NCI-H2029 treated with DMSO at 0.1 percent for 48 hours (cell line): ENCODE measurements at places on chromosomes 2 and 18.

DNA sequence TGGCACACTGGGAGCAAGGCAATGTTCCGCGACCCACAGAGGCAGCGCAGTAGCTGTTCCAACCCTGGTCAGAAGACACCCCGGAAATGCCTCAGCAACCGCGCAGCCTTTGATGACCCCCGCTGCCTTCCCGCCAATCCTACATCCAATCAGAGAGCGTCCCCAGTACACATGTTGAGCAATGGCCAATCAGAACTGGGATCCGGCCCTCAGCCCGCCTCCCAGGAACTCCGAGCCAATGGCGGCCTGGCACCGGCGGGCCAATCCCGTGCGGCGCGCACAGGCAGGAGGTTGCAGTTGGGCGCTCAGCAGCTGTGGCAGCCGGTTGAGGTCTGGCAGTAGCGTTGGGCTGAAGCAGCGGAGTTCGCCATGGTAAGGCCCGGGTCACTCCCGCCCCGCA lies at the start of gene TUBA3D:
Gene TUBA3D, plus strand, starts transcription at position 289 of the 400 bp plus-strand sequence. Its CDS starts 81 bp downstream, at position 370.
- DNase-seq: no peak

- DNase-seq: no peak
These were observed 90.3 kb upstream of the SESTD1 start for GRCh38 chr2:179354739-179355537.

DNA sequence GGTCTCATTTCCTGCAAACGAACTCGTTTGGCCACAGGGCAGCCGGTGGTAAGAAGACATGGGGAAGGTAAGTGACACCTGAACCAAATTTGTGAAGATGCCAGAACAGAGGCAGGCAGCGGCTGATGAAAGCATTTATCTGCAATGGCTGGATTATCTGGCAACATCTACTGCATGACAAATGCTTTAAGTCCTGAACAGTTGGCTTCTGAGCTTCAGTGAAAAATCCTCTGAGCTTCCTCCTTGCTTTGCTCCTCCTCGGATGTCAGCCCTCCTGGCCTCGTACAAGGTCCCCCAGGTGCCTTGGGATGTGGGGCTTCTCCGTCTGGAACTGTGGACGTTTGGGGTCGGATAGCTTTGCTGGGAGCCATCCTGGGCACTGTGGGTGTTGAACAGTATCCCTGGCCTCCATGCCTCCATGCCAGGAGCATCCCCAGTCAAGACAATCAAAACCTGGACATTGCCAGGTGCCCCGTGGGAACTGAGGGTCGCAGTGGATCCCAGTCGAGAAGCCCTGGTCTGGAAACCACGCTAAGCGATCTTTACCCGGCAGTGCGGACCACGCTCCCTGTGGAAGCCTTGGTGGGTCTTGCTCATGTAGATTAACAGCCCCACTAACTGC lies 49.3 kb downstream of the KCNG2 start:
- no peak for DNase-seq

DNA sequence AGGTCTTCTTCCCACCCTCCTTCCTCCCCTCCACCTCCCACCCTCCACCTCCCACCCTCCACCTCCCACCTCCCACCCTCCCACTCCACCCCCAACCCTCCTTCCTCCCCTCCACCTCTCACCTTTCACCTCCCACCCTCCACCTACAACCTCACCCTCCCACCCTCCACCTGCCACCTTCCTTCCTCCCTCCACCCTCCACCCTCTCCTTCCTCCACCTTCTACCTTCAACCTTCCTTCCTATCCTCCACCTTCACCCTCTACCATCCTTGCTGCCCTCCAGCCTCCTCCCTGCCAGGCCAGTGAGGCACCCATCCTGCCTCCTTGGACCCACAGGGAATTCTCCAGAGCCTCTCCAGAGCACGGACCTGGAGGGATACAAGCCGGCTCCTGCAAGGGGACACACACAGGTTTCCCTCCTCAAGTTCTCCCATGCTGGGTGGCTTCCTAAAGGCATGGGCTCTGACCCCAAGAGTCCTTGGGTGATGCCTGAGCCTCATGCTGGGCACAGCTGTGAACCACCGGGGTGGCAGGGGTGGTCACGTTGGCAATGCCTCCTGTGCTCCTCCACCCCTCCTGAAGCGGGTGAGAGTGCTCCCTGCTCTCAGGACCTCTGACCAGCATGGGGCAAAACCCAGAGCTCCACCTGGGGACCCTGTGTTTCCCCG lies 293.0 kb downstream of the NDUFA10 start:
- no peak for DNase-seq

- DNase-seq: no peak
These were observed 21.6 kb downstream of the MERTK start for GRCh38 chr2:111919794-111920608.

DNA sequence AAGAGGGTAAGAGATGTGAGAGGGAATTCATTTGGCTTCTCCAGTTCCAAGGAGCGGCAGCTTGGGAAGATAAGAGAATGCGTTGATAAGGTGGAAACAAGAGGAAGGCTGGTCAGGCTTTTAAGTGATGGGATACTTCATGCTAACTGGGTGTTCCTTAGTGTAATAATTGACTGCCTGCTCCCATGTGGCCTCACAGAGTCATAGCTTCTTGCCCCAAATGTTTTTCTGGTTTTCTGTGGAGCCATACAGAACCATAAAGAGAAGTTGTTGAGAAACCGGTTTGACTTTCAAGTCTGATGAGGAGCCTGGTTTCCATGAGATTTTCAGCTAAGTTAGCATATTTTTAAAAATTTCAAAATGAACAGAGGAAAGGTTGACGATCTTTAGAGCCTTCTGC lies 97.5 kb upstream of the ZFP36L2 start:
- DNase-seq: no peak

GRCh38 chr2:99621774-99622173 lies 132.0 kb upstream of the REV1 start:
- DNase-seq: no peak

DNA sequence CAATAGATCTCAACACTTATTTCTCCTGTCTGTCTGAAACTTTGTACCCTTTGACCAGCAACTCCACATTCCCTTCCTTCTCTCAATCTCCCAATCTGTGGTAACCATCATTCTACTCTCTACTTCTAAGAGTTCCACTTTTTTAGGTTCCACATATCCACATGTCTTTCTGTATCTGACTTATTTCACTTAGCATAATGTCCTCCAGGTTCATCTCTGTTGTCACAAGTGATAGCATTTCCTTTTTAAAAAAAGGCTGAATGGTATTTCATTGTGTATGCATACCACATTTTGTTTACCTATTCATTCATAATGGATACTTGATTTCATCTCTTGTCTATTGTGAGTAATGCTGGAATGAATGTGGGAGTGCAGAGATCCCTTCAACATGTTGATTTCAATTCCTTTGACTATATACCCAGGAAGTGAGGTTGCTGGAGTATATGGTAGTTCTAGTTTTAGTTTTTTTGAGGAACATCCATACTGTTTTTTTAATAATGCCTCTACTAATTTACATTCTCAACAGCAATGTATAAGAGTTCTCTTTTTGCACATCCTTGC lies 18.8 kb upstream of the MMADHC start:
- DNase-seq: peak; percentile 2

GRCh38 chr2:40955042-40955441 lies 503.2 kb upstream of the SLC8A1 start:
- DNase-seq: no peak

DNA sequence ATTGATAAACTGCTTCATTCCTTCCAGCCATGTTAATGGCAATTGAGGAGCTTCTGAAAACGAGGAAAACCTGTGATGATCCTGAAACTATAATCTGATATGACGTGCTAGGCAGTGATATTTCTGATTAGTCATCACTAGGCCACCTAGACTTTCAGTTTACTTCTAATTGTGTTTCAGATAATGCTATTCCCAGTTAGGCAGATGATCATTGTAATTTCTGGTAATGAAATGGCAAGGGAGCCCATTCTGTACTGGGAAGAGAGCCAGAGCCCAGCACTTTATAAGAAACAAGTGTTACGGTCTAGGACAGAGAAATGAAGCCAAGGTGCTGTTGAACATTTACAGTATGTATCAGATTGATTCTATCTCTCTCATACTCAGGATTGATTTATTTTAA lies 106.2 kb downstream of the CPO start:
- DNase-seq: no peak

DNA sequence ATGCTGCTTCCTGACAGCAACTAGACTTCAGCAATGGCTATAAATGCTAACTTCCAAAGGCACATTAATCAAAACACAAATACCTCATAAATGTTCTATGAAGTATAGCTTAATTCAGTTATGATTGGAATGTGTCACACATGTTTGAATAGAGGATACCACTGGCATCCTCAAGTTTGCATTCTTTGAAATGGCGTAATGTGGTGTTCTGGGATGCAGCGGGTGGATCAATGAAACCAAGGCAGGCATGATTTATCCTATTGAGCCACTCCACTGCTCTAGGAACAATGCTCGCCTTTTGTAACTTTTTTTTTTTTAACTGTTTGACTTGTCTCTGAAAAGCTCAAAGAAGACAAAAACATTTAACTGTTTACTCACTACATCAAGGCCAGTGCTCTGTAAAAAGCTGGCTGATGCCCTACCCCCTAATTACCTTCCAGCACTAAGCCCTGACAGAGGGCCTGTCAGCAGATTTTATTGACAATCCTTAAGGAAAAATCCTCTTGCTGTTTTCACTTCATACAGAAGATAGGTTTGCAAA lies 278.8 kb upstream of the SESTD1 start:
- no peak for DNase-seq

- no peak for DNase-seq
These were observed 333.7 kb upstream of the FANCL start for GRCh38 chr2:58574873-58575272.

DNA sequence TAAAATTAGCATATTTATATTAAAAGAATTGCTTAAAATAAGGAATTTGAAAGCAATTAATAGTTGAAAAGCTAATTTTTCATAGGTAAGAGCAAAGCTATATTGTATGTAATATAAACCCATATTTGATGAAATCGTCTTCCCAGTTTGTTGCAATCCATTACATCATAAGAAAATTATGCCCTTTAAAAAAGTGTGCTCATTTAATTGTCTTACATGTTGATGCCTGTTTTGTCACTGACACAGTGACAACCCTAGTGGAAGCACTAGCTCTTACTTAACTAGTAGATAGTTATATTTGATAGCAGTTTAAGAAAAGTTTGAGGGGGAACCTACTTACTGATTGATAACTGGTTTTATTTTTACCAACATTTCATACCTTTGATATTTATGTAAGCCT lies 30.0 kb upstream of the IL18RAP start:
- no peak for DNase-seq

- no peak for DNase-seq
These were observed 1.3 kb downstream of the MAPRE2 start for GRCh38 chr18:35042389-35043071.

GRCh38 chr18:74377776-74378175 lies 62.1 kb downstream of the C18orf63 start:
- DNase-seq: no peak

GRCh38 chr2:38483776-38484501 lies 106.9 kb upstream of the ATL2 start:
- DNase-seq: no peak

DNA sequence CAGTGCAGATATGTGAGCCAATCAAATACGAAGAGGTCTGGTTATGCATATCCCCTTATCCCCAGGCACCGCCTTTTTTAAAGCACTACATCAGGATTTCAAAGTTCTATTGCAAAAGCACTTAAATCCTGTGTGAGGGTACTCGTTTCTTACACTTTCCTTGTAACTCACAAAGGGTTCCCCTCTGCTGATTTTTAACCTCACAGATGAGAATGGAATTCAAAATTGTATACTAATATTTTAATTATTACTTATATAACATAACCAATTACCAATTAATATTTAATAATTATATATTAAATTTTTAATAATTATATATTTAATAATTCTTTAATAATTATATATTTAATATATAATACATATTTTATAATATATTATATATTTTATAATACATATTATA lies 126.2 kb upstream of the MAPRE2 start:
- no peak for DNase-seq

GRCh38 chr2:120396013-120396860 lies 50.3 kb downstream of the INHBB start:
- DNase-seq: peak; percentile 69

DNA sequence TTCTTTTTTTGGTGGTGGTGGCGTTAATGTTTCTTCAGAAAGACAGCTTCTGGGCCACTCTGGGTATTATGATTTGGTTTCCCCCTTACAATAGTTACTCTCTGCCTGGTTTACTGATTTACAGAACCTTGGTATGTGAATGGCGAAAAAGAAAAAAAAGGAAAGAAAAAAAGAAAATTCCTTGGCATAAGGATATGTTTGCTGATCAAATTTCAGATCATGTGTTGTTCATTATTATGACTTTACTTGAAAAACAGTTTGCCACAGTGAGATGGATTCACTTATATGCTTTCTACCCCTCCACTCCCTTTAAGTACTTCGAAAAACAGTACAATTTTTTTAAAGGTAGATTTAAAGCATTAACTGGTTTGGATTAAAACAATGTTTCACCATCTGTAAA lies 21.0 kb downstream of the BCL11A start:
- no peak for DNase-seq

DNA sequence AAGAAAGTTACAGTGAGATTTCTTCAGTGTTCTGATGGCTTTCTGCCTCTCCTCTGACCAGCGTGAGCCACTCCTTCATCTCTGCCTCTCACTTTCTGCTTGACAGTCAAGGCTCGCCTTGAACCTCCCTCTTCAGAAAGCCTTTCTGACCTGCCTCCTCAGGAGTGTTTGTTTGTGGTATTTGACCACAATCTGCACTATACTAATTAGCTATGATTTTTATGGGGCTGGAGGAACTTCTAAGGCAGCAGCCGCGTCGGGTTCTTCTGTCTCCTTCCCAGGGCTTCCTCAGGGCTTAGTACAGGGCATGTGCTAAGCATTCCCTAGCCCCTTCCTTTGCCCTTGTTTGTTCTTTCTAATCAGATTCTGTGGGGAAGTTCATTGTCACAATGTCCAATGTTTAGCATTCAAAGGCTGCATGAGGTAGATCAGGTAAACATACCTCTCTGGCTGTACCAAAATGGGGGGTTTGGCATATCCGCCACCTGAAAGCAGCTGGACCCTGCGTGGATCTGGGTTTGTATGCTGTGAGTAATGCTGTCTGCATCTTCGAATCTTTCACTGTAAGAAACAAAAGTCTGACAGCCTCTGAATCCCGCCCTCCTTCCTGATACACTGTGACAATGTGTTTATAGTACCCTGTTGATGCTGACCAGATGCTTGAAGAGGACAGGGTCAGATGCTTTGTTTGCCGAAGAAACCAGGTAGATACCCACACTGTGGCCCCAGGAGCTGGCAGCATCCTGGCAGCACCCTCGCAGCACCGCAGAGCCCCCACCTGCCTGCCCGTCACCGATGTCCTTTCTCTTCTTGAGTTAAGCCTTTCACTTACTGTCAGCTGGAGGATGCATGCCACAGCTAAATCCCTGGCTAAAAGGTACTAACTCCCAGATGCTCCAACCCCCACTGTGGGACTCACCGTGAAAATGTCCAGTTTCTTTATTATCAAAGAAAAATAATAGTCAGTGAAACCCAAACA lies 260.8 kb upstream of the HDAC4 start:
- no peak for DNase-seq
